H1 (cell line): ENCODE measurements at places on chromosomes 7 and 10. TPM values are rescaled to one million over a fixed set of nuclear protein-coding genes. Genes with fewer than 3 reads are reported as not detected.

The UFSP1 gene
- 4.3 and 4.8 TPM in 2 replicates for total RNA-seq

The CASD1 gene
- total RNA-seq, result 17.8 and 18.8 TPM in 2 replicates

The OR2A5 gene
- total RNA-seq, result not detected in 2 replicates

The PLAU gene
- total RNA-seq, result 23.8 and 26.1 TPM in 2 replicates

- DNase-seq, result no peak
Observed at GRCh38 chr7:151256410-151257045, 8.0 kb upstream of the SMARCD3 start.

- no peak for DNase-seq
Observed at GRCh38 chr7:102155821-102156441, 130.7 kb upstream of the SH2B2 start.

DNA sequence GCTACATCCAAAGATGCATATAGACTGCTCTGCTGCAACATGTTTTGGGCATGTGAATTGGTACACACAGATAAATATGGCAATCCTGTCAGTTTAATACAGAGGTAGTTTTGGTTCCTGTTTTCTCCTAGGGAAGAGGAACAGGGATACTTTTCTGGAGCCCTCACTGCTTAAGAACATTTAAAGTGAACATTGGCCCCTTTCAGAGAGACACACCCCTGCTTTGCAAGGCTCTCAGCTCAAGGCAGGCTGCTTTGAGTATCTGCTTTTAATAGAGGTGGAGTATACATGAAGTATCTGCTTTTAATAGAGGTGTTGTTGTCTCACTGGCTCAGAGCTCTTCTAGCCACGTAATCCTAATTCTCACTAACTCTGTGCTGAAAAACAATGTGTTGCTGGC lies 38.9 kb downstream of the CYP51A1 start:
- DNase-seq, result no peak

DNA sequence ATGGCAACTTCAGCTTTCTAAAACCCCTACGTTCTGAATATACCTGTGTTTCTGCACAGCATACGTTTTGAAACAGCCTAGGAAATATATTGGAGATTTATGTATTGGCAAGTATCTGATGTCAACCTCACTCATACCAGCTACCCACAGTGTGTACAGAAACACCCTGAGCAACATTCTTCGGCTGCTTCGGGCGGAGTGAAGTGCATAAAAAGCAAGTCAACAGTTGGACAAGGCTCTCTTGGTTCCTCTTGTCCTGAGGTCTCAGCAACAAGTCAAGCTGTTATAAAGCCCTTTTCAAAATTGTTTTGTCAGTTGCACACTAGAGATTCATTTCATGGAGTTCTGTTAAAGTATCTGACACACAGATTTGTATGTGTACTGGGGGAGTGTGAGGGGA lies 40.0 kb upstream of the PAPSS2 start:
- no peak for DNase-seq

DNA sequence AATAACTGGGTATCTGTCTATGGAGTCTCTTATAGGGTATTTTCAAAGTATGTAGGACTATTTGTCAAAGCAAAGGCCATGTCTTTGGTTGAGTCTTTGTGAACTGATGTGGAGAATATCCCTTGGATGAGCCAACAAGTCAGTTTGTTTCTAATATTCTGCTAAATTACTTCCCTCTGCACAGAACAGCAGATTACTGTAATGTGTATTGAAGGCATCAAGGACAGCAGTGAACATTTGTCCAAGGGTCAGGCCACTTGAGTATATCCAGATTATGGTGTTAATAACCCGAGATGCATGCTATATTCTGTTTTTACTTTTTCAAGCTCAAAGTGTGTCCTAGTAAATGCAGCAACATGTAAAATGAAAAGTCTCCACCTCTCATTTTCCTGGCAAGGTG lies 144.2 kb upstream of the GLI3 start:
- no peak for DNase-seq

- no peak for DNase-seq
Observed at GRCh38 chr10:124366343-124366742, 52.4 kb downstream of the OAT start.

- no peak for DNase-seq
Observed at GRCh38 chr7:116793795-116794340, 68.5 kb upstream of the CAPZA2 start.

DNA sequence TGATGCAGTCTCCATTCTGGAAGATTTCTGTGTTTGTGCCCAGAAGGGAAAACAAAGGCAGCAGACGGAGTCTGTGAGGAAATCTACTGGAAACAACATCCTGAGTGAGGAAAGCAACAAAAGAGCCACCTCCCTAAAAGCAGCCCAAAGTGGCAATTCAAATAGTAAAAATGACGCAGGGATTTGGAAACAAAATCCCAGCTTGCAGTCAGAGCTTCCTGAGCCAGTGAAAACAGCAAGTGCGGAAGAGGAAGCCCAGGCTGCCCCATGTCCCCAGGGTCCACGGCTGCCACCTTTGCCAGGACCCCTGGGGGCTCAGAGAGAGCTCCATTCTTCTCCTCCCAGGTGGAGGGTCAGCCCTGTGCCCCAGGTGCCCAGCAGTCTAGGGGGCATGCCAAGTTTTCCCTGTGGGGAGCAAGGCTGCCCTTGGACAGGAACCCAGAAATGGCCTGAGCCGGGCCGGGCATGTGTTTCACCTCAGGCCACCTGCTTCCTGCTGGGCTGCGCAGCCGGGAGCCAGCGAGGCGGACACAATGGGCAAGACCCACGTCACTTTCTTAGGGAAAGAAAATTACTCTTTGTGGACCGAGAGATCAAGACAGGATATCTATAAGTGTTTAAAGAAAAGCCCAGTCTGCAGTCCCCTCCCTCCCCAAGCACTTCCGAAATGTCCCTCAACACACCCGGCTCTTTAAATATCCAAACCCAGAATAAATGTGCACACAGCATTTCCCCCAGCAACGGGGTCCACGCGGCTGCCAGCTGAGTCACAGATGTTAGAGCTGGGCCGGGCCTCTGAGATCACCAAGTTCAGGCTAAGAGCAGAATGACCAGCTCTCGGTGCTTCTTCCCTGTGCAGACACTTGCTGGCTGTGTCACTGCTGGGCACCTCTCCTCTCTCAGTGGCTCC lies 231.1 kb downstream of the ARHGAP12 start:
- no peak for DNase-seq

DNA sequence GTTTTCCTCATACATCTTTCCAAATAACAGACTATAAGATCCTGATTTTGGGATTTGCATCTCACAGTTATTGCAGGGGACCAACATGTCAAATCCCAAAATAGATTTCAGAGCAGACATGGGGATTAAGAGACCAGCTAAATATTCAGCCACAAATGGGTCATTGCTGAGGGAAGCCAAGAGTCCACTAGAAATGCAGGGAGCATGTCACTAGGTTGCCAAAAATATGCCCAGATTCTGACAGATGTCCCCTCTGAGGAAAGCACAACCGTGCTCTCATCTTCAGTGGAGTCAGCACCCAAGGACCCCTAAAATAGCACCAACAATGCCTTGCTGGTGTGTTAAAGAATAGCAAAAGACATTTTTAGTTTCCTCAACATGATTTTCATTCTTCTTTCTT lies 56.2 kb upstream of the AGK start:
- no peak for DNase-seq

DNA sequence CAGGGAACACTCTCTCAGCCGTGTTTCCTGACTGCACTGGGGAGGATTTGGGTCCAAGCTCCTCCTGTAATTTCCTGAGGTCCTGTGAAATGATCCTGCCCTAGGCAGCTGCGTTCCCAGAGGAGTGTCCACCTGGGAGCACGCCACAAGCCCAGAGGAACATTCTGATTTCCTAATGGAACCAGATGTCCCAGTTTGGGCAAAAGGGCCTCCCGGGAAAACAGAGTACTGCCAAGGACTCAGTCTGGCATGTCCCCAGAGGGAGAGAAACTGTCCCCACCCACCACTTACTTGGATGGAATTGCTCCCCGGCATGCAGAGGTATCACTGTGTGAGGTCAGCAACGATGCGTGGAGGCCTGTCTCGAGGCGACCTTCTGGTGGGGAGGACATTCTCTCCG lies 34.5 kb downstream of the ASB13 start:
- DNase-seq, result no peak

- no peak for DNase-seq
Observed at GRCh38 chr10:18500576-18500975, 150.8 kb downstream of the NSUN6 start.

DNA sequence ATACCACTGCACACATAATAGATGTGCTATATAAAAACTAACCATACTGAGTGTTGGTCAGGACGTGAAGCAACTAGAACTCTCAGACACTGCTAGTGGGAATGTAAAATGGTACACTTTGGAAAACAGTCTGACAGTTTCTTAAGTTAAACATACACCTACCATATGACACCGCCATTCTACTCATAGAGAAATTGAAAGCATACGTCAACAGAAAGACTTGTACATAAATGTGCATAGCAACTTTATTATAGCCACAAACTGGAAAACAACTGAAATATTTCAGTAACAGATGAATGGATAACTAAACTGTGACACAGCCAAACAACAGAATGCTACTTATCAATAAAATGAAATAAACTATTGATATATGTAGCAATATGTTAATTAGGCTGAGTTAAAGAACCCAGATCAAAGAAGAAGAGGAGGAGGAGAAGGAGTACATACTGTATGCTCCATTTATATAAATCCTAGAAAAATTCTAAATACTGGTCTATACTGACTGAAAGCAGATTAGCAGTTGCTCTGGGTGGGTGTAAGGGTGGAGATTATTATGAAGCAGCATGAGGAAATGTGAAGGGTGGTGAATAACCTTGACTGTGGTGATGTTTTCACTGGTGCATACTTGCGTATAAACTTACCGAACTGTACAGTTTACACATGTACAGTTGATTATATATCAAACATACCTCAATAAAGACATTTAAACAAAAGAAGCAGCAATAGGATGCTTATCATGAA lies 48.6 kb downstream of the ARHGAP21 start:
- no peak for DNase-seq

DNA sequence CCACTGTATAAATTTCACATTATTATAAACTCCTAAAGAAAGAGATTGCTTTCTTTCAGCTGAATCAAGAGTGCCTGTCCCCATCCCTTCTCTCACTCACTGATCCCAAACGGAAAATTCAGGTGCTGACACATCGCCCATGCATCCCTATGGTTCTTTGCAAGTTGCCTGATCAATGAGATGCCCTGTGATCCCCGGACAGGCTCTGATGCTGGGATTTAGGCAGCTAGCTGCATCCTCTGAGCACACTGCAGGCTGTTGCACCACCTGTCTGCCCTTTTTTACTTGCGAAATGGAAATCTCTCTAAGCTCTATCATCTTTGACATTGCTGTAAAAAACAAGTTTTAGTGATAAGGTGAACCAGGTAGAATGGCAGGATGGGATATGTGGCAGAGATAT lies 456.5 kb downstream of the GATA3 start:
- DNase-seq, result no peak

DNA sequence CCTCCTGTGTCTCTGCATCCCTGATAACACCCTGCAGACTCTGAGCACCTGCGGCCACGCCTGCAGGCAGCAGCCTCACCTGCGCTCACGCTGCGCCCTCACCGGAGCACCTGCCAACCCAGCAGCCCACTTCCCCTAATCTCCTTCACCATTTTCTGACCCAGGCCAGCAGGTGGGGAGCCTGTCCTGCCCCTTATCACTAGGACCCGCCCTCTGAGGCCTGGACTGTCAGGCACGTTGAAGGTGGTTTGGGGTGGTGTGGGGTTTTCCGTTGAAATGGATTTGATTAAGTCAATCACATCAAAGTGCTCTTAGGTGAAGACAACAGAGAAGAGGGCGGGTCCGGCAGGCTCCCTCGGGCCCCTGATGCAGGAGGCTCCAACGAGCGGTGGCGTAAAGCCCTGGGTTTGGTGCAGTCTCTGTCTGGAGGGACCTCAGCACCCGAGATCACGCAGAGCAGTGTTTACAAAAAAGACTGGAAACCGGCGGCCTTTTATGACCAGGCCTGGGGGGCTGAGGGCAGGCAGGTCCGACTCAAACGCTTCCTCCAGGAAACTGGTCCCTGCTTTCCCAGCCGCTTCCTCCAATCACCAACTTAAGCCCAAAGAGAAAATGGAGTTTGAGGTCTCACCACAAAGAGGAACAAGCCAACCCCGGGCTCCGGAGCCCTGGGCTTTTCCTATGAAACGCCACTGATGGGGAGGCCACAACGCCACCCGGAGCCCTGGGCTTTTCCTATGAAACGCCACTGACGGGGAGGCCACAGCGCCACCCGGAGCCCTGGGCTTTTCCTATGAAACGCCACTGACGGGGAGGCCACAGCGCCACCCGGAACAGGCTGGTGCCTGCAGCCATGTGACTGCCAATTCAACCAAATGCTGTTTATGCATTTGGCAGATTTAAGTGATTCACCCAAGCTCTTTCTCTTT lies 45.5 kb downstream of the DPYSL4 start:
- no peak for DNase-seq

DNA sequence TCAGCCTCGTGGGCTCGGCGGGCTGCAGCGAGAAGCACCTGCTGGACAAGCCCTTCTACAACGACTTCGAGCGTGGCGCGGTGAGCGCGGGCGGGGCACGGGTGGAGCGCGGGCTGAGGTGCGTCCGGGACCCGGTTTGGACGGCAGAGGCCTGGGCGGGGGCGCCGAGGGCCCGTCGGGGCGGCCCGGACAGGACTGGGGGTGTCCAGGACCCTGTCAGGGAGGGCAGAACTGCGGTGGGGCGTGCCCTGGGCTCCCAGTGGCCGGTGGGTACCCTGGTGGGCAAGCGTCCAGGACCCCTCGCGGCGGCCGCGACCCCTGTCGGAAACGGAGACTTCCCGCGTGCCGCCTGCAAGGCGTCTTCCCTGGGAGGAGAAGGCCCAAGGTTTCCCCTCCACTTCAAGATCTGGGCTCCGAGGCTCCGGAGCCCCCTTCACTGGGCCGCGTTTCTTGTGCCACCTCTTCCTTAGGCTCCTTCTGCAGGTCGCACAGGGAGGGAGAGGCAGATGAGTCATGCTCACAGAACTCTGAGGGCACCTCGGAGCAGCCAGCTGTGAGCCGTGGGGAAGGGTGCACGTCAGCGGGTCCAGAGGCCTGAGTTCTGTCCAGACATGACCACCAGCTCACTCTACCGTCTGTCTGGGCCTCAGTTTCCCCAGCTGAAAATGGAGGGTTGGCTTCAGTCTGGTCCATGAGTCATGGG lies 485 bp downstream of the ALOX5 start:
- DNase-seq, result peak; percentile 68

DNA sequence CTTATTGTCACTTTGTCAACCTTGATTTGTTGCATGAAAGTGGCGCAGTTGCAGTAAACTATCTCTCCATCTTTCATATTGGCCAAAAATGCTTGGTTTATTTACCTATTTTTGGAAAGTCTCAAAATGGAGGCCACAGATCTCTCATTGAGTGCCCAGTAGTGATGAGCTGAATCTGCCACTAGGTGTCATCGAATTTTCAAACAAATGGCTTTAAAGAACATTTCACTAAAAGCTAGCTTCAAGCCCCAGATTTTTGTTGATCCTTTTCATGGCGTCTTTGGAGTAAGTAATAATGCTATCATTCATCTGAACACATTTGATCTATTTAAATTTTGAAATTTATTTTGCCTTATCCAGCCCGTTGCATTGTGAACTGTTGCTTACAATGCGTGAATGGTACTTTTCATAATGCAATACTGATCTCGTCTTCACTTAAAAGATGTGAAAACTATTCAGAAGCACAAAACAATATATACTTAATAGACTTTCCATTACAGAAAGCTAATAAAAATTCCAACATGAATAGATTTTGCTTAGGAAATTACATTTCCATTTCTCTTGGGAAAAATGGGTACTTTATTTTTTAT lies 236.2 kb downstream of the DNAJB9 start:
- DNase-seq, result no peak
